LNCaP clone FGC (cell line): ENCODE measurements at places on chromosomes 3 and 15.
A peak's percentile ranks its signal among the peaks of the same experiment; 100 is the strongest.

- DNase-seq, result no peak
Measured at GRCh38 chr3:106860182-106860581, 517.1 kb upstream of the CCDC54 start.

DNA sequence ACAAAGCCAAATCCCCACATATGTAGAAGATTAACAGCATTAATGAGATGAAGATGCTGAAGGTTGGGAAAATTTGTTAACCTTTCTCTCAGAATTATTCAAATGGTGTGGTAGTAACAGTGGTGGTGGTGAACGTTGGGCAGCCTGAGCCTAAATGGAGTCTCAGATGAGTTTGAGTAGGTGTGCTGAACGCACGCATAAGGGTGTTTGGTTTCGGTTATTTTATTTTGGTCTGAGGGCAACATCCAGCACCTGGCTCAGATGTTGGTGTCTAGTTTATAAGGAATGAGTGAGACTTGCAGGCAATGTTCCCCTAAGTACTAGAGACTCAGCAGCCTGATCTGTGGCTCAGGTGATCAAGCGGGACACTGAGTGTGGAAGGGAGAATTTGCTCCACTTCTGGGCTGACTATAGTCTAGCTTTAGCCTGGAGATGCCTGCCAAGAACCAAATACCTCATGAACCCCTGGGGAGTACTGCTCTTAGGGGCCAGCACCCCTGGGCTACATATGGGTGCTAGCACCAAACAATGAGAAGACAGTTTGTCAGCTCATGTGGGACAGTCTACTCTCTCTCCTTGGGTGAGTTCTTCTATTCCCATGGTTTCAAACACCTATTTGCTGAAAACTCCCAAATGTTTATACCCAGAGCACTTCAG is 39.5 kb upstream of the ATP2C1 start:
- no peak for DNase-seq

- no peak for DNase-seq
Measured at GRCh38 chr3:15107075-15107947, 8.4 kb upstream of the RBSN start.

DNA sequence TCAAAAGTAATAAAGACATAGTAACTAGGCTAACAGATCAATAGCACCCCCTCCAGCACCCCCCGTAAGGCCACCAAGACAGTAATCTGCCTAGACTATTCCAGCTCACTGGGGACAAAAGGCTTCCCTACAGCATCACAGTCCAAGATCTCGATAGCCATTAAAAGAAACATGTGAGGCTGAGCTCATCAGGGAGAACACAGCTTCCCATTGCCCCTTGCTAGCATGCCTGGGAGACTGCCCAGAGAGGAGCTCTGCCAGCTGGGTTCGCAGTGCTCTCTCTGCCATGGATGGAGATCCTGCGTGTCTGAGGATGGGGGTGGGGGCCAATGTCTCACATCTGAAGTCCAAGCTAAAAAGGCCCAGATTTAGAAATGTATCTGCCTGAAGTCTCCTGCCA is 17.8 kb downstream of the LRIG1 start:
- peak; percentile 73 for DNase-seq

DNA sequence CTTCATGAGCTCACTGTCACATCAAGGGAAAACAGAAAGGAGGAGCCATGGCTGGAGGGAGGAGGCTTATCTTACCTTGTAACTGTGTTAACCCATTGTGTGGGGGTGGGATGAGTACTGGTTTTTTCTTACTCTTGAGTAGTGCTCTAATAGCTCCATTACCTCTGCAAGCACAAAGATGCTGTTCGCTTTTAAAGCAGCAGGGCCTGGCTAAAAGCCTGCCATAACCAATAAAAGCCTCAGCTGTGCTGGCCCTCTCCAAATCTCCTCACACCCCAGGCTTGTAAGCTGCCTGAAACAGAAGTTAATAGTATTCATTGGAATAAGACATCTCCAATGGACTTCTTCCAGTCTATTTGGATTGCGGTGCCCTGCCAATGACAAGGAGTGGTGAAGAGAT is 544.1 kb downstream of the TUSC7 start:
- no peak for DNase-seq

DNA sequence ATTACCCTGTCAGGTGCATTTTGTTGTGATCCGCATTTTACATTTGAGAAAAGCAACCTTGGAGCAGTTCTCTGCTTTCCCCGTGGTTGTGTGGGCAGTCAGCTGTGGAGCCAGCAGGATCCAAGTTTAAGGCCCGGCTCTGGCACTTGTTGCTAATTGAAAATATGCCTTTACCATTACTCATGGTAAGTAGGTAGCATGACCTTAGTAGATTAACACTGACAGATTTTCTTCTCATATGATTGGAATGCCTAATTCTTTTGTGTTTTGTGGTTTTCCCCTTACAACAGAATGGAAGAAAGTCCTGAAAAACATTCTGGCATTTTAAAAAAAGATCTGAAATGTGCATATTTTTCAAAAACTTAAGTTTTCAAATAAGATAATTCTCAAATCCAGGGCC is 246.5 kb upstream of the LRRN1 start:
- DNase-seq, result no peak

GRCh38 chr3:129463094-129463493 is 23.1 kb downstream of the IFT122 start:
- no peak for DNase-seq

DNA sequence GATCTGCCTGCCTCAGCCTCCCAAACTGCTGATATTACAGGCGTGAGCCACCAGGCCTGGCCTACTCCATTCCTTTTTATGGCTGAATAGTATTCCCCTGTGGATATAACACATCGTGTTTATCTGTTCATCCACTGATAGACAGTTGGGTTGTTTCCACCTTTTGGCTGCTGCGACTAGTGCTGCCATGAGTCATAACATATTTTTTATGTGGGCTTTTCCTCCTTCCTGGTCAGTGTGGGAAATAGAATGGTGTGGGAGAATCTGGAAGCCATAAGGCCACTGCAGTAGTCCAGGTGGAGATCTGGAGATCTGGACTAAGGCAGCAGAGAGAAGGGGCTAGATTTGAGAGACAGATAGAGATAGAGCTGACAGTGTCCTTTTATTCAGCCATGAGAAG is 16.2 kb downstream of the LCMT2 start:
- no peak for DNase-seq

DNA sequence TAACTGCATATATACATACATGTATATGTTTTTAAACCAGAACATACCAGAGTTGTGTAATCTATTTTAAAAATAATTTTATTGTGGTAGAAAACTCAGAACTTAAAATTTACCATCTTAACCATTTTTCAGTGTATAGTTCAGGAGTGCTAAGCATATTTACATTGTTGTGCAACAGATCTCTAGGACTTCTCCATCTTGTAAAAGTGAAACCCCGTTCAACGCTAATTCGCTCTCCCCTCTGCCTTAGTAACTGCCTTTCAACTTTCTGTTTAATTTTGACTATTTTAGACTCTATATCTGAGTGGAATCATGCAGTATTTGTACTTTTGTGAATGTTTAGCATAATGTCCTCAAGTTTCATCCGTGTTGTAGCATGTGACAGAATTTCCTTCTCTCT is 51.8 kb upstream of the SSR3 start:
- DNase-seq, result no peak

GRCh38 chr3:60798456-60798855 is 452.8 kb downstream of the FHIT start:
- DNase-seq, result no peak

DNA sequence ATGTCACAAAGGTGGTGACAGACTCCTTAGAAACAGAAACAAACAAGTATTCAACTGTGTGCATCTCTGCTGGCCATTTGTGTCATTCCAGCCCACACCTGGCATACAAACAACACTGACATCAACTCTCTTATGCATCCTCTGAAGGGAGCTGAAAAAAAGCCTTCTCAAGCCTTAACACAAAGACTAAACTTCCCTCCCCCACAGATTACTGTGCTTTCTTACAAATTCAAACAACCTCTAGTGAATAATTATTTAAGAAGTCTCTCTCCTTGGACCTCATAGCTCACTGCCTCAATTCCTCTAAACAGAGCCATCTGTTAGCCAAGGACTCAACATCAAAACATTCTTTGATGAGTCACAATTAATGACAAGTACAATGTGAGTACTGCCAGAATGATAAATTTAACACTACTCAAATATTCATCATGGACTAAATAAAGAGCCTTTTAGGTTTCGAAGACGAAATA is 132.1 kb downstream of the WDR76 start:
- DNase-seq, result no peak

- DNase-seq, result no peak
Measured at GRCh38 chr3:24986612-24987011, 441.5 kb upstream of the RARB start.

- no peak for DNase-seq
Measured at GRCh38 chr3:6512172-6512800, 348.6 kb upstream of the GRM7 start.

DNA sequence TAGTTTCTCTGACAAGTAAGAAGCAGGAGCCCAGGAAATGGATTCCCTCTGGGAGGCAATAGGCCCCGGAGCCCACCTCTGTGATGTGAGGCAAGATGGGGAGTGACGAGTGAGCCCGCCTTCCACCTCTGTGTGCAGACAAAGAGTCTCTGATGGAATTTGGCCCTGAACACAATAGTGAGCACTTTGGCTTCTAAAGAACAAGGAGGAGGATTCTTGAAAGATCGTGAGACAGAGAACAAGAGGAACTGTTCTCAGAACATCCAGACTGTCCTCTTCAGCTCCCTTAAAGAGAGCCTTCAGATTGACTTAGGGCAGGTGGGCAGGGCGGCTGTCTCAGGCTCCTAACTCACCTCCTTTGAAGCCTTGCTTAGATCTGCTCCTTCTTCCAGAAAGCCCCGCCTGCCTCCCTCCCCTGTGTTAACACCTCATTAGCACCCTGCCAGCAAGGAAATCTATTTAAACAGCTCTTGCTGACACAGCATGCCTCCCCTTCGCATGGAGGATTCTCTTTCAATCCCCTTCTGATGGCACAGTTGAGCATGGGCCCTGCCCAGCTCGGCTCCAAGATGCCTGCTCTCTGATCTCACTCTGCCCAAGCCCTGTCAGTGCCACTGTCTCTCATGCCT is 430.3 kb downstream of the NTRK3 start:
- DNase-seq, result no peak

DNA sequence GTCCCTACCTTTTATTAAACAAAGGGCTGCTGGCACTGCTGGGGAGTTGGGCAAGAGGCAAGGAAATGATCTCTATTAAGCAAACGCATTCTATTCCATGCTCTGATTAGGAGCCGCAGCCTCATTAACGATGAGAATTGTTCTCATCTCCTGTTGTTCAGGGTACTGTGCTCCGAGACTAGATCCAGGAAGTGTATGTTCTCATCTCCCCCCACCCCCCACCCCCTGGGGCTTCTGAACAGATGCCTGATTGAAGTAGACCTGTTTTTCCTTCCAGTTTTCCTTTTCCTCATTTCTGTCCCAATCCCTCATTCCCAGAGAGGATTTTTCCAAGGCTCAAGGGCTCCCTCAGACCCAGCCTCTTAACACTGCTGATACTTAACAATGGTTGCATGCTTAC is 81.6 kb upstream of the FEZF2 start:
- no peak for DNase-seq

GRCh38 chr3:185677146-185677829 is 91.2 kb downstream of the SENP2 start:
- DNase-seq, result peak; percentile 80

DNA sequence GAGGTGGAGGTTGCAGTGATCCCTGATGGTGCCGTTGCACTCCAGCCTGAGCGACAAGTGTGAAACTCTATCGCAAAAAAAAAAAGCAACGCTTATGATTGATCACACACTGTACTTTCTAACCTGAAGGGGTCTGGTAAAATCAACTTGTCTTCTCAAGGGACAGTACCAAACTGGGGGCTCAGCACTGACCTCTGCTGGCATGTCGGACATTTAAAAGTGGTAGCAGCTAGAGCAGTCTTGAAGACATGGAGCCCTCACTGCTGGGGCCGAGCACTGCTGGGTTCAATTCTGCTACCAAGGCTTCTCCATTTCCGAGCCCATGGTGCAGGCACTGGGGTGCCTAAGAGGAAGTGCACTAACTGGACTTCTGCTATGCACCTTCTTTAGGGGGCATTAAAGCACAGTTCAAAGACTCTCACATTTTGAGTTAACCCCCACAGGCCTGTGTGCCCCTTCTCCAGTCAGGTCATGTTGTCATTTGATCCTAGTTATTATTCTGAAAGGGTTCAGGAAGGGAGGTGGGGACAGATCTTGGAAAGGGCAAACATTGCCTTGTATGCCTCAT is 26.4 kb upstream of the LAMP3 start:
- DNase-seq, result no peak

GRCh38 chr15:63439536-63440264 is 58.1 kb upstream of the CA12 start:
- no peak for DNase-seq

DNA sequence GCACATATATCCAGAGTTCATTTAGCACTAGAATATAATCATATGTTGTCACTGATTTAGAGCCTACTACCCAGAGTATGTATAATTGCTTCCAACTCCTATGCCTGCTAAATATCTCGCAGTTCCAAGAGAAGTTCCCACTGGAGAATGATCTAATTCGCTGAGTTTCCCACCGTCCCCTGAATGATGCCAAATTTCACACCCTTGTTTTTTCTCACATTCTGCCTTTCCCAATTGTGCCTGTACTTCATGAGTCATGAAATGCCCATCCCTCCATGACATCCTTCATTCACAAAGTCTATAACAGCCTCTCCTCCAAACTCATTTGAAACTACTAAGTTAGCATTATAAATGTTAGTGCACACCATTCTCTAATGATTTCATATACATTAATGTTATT is 177.2 kb downstream of the CBLB start:
- DNase-seq, result no peak

GRCh38 chr3:113271189-113271588 is 59.8 kb downstream of the BOC start:
- DNase-seq, result no peak

DNA sequence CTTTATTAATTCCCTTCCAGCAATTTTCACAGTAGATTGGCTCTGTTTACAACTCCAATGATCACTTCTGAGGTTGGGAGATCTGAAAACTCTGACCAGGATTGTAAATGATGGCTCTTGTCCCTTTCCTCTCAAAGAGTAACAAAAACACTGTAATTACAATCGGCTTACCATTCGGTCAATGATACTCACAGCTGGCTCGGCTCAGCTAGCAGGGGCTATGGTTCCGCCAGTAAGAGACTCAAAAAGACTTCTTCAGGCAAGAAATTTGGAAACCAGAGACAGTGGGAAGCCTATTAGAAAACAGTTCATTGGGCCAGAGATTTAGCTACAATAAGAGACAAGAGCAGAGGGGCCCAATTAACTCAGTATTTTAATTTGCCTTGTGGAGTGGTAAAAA is 96.6 kb downstream of the LRRC3B start:
- DNase-seq, result no peak

- no peak for DNase-seq
Measured at GRCh38 chr3:12345141-12345561, 56.3 kb downstream of the PPARG start.

GRCh38 chr3:132561003-132561402 is 36.1 kb upstream of the ACKR4 start:
- no peak for DNase-seq
